ENCODE measurements at places on chromosomes 6 and 20.

DNA sequence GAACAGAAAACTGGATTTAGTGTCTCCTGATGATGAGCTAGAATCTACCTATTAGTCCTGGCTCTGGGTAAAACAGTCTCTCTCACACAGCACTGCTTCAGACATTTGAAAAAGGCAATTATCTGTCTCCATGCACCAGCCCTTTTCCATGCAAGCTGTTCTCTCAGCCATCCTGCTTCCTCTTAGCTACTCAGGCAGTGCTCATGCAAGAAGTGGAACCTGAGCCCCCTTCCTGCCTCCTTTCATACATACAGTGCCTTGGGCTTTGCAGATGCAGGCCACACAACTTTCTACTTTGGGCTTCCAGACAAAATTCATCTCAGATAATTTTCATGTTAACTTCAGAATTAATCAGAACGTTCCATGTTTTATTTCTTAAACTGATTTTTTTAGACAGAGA lies 151.3 kb downstream of the RALGAPA2 start:
- DNase-seq: no peak

DNA sequence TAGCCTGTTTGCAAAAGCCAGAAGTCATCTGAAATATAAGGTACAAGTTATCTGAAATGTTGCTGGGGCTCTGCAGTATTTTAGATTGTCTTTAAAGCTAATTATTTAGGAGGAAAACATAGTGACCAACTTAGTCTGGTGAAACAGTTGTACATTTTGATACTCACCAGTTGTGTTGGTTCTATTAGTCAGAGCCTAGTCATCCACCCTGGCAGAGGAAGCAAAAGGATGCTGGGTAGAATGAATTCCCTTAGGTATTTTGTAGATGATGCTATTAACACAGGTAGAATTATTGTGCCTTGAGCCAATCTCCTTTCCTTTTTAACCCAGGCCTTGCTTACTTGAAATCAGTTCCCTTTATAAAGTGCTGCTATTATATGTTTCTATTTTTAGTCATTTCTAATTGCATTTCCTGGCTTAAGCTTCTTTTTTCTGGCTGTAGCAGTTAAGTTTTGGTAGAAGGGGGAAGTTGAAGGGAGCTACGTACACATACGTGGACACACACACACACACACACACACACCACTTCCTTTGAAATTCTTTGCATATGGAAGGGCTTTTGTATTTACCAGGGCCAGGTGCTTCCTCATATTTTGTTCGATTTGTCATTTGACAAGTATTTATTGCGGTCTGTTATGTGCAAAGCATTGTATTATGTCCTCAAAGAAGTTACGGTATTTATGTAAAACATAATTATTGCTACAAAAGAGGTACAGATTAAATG lies 82.4 kb downstream of the RTN4IP1 start:
- DNase-seq: no peak

DNA sequence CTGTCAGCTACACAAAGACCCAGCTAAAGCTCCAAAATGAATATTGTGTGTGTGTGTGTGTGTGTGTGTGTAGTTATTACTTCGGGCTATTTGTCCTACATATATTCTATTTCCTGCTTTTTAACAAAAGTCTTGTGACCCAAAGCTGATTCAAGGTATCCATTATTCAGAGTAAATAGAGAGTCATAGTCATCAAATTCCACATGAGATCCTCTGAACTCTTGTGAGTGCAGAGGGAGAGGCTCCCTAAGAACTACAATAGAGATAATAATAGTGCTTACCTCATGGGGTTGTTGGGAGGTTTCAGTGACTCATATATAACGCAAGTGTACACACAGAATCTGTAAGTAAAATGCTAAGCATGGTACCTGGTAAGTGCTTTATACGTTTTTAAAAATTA lies 95.6 kb upstream of the SHLD1 start:
- DNase-seq: no peak

DNA sequence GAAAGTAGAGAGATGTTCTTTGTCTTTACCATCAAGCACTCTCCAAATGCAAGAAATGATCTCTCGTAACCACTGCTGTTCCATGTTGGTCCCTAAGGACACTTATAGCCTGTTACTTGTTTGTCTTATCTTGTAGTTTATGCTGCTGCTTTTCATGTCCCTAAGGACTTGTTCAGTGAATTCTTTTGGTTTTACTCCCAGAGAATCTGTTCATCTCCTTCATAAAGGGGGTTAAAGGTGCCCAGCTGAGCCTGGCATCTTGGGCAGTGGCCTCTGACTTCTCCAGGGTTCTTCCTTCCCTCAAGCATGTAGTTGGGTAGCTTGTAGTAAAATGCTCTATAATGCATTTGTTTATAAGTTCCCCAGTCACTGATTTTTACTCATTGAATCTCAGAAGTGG lies 864 bp upstream of the PKIG start:
- no peak for DNase-seq

- DNase-seq: no peak
Measured at GRCh38 chr6:5230081-5230480, 30.7 kb downstream of the LYRM4 start.

DNA sequence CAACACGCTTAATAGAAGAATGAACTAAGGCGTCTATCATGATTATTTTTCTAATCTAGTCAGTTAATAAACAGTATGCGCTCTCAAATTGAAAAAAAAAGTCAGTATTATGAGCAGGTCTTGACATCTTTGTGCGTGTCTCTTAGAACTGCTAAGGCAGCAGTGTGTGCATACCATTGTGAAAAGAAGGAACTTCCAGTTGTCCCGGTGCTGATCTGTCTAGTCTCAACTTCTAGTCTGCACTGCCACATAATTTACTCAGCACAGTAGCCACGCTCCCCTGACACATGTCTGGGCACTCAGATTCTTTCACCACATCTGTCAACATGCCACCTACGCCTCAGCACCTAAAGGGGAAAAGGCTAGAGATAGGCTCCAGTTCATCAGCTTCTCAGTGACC lies 61.1 kb upstream of the SPDEF start:
- no peak for DNase-seq

- no peak for DNase-seq
Measured at GRCh38 chr6:129672341-129672682, 37.7 kb downstream of the ARHGAP18 start.

GRCh38 chr20:5061213-5061612 lies 58.5 kb downstream of the PCNA start:
- DNase-seq: no peak

DNA sequence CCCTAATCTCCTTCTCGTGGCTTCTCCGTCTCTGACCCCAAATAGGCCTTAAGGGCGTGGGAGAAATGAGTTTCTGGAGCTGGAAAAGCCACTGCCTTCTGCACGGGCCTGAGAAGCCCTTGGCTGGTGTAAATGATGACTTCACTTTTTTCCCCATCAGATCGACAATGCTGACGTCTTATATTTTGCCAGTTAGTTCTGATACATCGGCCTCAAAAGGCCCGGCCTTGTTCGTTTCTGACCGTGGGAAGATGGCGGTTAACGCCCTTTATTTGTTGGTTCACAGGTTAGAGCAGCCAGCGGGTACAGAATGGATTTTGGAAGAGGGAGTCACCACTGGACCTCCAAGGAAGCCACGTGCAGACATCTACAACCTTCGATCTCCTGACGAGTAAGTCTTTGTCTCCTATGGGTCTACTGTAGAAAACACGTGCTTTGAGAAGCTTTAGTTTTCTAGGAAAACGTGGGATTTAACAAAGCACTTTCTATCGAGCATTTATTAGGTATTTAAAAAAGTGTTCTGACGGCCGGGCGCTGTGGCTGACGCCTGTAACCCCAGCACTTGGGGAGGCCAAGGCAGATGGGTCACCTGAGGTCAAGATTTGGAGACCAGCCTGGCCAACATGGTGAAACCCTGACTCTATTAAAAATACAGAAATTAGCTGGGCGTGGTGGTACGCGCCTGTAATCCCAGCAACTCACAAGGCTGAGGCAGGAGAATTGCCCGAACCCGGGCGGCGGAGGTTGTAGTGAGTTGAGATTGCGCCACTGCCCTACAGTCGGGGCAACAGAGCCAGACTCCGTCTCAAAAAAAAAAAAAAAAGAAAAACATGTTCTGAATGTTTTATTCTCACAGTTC lies 1.2 kb upstream of the ZNFX1 start:
- DNase-seq: peak; percentile 48

GRCh38 chr6:165768961-165769360 lies 105.9 kb upstream of the PDE10A start:
- DNase-seq: no peak

DNA sequence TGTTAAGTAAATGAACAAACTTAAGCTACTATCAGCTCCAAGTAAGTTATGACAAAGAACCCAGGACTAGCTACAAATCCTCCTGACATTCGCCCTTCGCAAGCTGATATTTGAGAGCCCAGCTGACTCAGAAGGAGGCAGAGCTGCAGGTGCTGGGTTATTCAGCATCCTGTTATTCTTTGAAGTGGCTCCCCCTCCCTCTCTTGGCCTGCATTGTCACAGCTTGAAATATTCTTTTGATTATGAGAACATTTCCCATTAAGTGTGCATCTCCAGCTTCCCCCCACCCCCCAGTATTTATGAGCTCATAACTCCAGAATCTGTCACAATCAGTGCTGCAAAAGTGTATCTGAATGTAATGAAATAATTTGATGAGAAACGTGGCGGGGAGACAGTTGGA lies 78.8 kb upstream of the RALY start:
- DNase-seq: peak; percentile 32

DNA sequence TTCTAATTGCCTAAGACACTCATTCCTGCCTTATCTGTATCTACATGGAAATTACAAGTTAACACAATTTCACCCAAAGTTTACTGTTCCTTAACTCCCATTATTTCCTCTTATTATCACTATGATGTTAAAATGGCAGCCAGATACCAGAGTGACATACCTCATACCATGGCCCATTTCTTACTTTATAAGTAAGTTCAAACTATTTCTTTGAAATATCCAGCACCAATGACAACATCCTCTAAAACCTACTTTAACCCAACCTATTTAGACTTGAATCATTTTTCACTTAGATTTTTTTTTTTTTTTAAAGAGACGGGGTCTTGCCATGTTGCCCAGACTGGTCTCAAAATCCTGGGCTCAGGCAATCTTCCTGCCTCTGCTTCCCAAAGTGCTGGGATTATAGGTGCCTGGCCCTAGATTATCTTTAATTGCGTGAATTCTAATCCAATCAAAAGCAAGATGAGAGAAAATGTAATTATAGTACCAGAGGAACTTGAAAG lies 10.0 kb downstream of the REV3L start:
- DNase-seq: no peak

GRCh38 chr20:20832715-20833114 lies 120.3 kb upstream of the RALGAPA2 start:
- no peak for DNase-seq

DNA sequence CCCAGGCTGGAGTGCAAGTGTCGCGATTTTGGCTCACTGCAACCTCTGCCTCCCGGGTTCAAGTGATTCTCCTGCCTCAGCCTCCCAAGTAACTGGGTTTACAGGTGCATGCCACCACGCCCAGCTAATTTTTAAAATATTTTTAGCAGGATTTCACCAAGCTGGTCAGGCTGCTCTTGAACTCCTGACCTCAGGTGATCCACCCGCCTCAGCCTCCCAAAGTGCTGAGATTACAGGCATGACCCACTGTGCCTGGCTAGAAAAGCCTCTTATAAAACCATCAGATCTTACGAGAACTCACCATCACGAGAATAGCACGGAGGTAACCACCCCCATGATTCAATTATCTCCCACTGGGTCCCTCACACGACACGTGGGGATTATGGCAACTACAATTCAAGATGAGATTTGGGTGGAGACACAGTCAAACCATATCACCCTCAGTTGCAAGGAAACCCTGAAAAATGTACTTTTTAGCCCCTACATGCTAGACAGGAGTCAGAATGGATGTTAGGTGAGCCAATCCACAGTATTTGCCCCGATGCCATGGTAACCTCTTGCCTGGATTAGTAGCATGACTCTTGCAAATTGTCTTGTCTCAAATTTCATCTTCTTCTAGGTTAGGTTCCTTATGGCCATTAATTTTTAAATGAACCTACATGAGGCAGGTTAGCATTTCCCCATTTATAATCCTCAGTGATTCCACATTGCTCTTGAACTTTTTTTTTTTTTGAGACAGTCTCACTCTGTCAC lies 17.1 kb upstream of the SASH1 start:
- DNase-seq: no peak

DNA sequence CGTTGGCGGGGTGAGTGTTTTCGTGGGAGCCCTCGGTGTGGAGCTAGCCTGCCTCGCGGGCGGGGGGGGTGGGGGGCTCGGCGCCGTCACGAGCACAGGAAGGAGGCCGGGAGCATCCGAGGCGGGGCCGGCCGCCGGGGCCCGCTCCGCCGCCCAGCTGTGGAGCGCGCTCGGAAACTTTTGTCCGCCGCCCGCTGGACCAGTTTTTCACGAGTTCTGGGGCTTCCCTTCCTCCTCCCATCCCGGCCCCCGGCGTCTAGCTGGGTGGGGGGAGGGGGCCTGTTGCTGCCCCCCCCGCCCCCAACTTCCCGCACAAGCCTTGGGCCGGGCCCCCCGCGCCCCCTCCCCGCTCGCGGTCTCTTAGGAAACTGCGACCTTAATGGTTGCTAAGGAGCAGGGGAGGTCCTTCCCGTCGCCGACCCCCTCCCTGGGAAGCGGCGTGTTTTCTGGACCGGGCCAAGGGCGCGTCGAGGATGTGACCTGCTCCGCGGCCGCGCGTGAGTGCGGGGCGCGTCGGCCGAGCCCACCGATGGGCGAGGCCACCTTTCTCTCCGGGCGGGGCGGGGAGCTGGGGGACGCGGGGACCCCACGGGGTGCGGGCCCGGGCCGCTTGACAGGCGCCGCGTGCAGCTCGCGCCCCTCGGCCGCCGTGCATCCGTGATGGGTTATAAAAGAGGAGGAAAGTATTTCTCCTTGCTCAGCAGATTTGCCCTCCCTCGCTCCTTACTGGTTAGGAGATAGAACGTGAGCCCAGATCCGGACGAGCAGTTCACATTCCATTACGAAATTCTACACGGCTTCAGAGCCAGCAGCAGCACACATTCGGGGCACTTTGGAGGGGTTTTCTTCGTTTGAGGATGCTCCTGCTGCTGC lies 1.4 kb downstream of the RREB1 start:
- DNase-seq: peak; percentile 44

DNA sequence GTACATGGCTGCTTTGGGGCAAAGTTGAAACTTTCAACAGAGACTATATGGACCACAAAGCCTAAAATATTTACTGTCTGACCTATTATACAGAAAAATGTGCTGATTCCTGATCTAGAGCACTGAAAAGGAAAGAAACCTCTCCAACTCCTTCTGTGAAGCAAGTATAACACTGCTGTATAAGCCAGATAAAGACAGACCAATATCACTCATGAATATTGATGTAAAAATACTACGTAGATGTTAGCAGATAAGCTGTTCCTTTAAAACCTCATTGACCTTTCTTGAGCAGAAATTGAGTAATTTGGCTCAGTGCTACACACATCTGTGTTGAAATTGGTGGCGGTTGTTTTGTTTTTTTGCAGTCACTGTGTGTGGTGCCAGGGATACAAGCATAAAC lies 69.9 kb upstream of the HDAC2 start:
- DNase-seq: no peak

GRCh38 chr6:71228461-71229041 lies 60.1 kb upstream of the OGFRL1 start:
- DNase-seq: peak; percentile 14

DNA sequence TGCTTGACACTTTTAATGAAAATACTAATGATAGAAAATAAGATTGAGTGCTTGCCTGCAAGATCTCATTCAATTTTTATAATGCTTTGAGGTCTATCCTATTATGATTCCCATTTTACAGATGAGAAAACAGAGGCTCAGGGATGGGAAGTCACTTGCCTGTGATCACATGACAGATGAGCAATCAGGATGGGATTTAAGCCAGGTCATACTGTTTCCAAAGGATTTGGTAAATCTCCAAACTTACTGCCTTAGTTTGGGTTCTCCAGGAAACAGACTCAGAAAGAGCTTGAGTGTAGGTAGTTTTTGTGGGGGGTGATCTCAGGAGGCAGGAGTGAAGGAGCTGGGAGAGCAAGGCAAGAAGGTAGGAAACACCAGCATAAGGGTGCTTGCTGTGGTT lies 456.3 kb downstream of the MAFB start:
- no peak for DNase-seq

All from CD4-positive, alpha-beta T cell treated with Interleukin-12 subunit alpha and Interleukin-12 subunit beta, for 1 hour (primary cell).